Immature natural killer cell (primary cell): ENCODE measurements at places on chromosomes 7 and 10. TPM values are rescaled to one million over a fixed set of nuclear protein-coding genes. Genes with fewer than 3 reads are reported as not detected.

- no peak for DNase-seq
Observed at GRCh38 chr7:32204361-32205018, 134.3 kb upstream of the PDE1C start.

DNA sequence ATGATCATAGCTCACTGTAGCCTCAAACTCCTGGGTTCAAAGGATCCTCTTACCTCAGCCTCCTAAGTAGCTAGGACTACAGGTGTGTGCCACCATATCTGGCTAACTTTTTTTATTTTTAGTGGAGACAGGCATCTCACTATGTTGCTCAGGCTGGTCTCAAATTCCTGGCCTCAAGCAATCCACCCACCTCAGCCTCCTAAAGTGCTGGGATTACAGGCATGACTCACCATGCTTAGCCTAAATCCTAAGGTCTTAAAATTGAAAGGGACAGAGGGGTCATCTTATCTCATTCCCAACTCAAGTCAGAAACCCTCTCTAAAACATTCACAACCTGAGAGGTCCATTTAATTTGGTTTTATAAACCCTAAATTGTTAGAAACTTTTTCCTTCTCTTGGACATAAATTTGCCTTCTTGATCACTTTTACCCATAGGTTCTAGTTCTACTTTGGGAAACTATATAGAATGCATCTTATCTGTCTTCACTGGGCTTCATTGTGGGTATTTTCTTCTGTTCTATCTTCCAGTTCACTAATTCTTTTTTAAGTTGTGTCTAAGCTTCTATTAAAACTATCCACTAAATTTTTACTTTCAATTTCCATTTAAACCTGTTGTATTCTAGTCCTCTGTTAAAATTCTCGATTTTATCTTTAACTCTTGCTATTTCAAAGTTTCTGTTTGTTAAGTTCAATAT lies 183.4 kb upstream of the KAT6B start:
- no peak for DNase-seq

- DNase-seq = no peak
Observed at GRCh38 chr7:1348096-1348822, 111.0 kb downstream of the MICALL2 start.

DNA sequence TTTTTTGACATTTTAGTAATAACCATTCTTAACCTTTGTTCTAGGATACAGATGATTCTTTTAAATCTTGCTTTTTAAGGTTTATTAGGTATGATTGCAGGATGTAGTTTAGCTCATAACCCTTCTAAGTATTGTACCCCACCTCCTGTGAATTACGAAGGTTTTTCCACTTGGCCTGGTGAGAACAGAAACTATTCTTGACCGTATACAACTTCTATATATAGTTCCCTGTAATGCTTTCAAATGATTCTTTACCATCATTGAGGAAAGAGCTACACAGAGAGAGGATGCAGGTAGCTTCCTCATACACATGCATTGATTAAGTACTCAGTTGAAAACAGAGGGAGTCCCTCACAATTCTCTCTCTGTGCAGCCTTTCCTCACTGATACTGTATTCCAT lies 86.3 kb downstream of the PALS2 start:
- DNase-seq = no peak

Gene BTBD16
- polyA plus RNA-seq = not detected

Gene CHN2
- 23.9 TPM for polyA plus RNA-seq

DNA sequence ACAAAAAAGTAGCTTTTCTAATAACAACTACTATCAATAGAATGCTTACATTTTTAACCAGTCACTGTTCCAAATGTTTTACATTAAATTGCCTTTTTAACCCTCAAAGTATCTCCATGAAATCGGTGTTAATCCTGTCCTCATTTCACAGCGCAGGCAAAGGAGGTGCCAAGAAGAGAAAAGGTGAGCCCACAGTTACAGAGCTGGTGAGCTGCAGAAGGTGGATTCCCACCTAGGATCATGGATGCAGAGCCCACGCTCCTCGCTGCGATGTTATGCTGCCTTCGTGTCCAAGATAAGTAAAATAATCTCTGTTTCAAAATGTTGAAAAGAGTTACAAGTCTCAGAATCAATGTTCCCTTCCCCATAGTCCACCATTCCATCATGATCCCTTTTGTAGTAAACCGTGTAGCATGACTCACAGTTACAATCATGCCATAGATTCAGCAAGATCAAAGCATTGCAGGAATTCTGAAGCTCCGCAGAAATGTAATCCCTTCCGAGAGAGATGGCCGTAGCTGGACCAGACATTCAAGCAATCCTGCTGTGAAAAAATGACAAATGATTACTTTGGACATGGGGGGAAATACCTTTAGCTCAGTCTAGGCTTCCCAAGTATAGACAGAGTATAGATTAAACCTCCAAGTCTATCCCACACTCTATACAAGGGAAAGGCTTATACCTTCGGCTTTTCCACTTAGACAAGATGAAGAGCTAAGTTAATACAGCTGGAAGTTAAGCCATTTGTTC lies 394.7 kb upstream of the AKR1E2 start:
- no peak for DNase-seq

DNA sequence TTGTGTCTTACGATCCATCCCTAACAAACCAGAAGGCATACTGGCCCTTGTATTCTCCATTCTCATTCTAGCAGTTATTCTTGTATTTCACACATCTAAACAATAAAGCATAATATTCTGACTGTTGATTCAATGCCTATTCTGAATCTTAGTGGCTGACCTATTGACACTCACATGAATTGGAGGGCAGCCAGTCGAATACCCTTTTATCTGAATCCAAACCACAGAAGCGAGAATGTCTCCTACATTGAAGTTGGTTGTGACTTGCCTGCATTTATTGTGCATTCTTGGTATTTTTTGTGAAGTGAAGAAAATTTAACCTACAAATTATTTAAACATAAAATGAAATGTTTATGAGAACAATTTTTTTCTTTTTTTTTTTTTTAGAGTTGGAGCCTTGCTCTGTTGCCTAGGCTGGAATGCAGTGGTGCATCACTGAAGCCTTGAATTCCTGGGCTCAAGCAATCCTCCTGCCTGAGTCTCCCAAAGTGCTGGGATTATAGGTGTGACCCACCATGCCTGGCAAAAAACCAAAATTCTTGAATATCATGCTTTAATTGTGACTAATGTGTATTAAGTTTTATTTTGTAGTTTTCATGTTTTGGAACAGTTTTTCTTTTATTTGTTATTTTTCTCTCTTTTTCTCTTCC lies 22.7 kb downstream of the EXOC4 start:
- DNase-seq = no peak

Gene DEPP1
- not detected for polyA plus RNA-seq

- no peak for DNase-seq
Observed at GRCh38 chr7:67426654-67427053, 430.0 kb downstream of the TYW1 start.

Gene PRPS1L1
- polyA plus RNA-seq = not detected

- no peak for DNase-seq
Observed at GRCh38 chr10:51733057-51733456, 33.7 kb upstream of the CSTF2T start.

- DNase-seq = no peak
Observed at GRCh38 chr7:38312821-38313220, 39.4 kb upstream of the TARP start.

- DNase-seq = no peak
Observed at GRCh38 chr7:92464515-92464914, 13.2 kb downstream of the ERVW-1 start.

GRCh38 chr10:30384051-30384674 lies 35.1 kb upstream of the MTPAP start:
- no peak for DNase-seq

Gene HOXA5
- polyA plus RNA-seq = 0.42 TPM
